HT-29 (cell line): ENCODE measurements at places on chromosomes 11 and 22.

- no peak for DNase-seq
These were observed 59.3 kb downstream of the STIM1 start for GRCh38 chr11:3914805-3915204.

DNA sequence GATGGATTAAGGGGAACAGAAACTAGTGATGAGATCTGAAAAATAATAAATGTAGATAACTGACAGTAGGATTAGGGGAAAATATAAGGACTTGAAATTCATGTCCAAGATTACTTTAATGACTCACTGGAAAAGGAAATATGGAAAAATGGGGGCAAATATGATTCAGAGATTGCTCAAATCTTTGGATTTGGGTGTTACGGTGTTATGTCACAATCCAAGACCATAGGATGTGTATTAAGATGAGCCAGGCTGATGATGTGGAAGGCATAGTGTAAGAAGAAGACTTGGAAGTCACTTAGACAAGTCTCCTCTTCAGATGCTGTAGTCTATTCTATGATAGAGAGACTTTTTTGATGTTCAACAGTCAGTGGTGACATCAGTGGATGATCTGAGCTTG lies 323.7 kb downstream of the LUZP2 start:
- no peak for DNase-seq

DNA sequence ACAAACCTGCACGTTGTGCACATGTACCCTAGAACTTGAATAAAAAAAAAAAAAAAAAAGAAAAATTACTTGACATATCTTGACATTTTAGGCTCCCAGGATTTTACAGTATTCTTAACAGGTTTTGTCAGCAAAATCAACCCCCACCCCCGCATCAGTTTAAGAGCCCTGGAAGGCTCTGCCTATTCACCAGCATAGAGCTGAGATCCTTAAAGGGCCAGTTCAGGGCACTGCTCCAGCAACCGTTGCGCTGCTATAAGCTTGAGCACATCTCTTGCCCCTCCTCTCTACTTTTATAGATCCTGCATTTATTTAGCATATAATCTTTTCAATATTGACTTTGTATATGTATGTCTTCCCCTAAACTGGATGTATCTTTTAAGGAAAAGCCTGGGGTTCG lies 697 bp upstream of the PAFAH1B2 start:
- peak; percentile 67 for DNase-seq

DNA sequence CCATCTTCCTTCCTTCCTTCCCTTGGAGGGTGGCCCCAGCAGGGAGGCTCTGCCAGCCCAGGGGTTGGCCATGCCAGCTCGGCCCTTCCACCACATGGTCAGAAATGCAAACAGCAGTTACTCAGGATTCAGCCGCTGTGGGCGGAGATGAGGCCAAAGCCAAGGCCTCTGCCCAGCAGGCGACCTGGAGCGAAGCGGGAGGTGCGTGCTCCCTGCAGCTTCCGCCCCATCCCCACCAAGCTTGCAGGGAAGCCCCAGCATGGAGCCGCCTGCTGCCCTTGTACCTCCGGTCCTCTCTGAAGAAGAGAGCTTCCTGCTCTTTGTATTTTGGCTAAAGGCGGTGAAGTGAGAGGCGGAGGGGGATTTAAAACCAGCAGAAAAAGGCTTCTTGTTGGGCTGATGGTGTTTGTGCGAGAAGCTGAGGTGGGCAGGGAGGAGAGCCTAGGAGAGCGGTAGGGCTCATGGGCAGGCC lies 50.4 kb downstream of the ANO1 start:
- peak; percentile 89 for DNase-seq

GRCh38 chr22:26068571-26068970 lies 100.7 kb upstream of the SEZ6L start:
- no peak for DNase-seq

DNA sequence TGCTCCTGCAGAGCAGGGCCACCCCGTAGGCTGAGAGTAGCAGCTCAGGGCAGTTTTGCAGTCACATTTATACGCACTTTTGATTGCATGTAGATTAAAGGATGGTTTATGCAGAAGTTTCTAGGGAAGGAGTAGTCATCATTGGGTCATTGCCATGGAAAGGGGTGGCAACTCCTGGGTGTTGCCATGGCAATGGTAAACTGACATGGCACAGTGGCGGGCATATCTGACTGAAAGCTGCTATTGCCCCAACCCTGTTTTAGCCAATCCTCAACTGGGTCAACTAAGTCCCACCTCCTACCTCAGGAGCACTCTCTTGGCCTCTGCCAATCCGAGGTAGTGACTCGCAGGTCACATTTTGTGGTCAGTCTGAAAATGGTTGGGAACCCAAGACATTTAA lies 2.4 kb upstream of the ARSA start:
- no peak for DNase-seq

DNA sequence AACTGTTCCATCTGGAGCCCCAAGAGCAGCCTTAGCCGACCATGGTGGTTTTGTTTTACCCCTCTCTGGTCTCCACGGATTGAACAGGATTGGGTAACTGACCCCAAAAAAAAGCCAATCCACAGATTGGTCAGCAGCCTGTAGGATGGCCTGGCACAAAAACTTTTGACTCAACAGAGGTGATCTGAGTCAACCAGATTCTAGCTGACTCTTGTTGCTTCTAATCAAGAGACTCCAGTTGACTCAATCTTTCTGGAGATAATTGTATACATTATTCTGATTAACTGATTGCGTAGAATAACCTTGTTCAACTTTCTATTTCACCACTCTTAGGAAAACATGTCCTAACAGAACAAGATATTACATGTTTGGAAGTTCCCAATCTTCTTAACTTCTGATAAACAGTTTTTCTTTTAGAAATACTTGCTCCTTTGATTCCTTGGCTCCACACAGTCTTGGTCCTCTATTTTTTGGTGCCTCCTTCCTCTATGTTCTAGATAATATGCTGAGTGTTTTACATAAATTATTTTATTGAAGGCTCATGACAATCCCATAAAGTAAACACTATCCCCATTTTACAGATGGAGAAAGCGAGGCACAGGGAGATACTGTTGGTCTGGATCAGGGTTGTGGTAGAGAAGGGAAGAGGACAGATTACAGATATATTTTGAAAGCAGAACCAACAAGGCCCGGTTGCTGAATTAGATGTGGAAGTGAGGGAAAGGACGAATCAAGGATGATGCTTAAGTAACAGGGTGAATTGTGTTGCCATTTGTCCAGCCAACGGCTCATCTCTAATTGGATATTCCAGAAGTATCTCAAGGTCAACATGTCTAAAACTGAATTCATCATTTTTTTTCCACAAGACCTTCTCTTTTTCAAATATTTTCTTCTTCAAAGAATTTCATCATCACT lies 11.5 kb upstream of the ZC3H12C start:
- DNase-seq, result no peak

- peak; percentile 69 for DNase-seq
These were observed 81.5 kb upstream of the PPARA start for GRCh38 chr22:46068593-46069491.

- no peak for DNase-seq
These were observed 479.1 kb downstream of the OPCML start for GRCh38 chr11:133053124-133053776.

GRCh38 chr22:37068859-37069258 lies 17.3 kb downstream of the KCTD17 start:
- DNase-seq, result no peak

DNA sequence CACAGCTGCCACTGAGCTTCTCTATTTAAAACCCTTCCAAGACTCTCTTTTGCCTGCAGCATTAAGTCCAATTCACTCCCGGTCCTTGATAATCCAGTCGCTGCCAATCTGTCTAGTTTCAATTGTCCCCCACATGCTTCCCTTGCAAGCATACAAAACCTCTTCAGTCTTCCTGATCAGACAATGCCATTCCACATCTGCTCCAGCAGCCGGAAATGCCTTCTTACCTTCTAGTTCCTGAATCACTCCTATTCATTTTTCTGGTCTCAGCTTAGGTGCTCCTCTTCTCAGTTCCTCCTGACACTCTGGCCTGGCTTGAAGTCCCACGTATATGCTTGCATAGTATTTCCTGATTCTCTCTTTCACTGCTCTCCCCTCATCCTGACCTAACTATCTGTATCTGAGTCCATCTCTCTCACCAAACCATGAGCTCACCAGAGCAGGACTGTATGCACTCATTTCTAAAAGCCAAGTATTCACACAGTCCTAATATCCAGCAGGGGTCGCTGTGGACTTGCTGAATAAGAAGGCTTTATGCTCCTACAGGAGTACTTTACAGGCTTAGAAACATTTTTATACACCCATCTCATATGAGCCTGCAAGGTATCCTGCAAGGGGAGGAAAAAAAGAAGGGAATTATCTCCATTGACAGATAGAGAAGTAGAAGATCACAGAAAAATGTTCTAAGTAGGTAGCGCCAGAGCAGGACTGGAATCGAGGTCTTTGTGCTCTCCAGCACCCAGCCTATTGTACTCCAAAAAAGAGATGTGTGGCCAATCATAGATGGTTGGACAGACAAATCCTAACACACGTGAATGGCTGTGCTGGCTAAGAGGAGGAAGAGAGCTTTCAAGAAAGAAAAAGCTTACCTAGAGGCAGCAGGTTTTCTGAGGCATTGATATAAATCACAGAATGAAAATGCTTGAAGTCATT lies 19.2 kb downstream of the XRRA1 start:
- DNase-seq, result peak; percentile 97

- no peak for DNase-seq
These were observed 6.9 kb downstream of the CLCF1 start for GRCh38 chr11:67366546-67366945.

DNA sequence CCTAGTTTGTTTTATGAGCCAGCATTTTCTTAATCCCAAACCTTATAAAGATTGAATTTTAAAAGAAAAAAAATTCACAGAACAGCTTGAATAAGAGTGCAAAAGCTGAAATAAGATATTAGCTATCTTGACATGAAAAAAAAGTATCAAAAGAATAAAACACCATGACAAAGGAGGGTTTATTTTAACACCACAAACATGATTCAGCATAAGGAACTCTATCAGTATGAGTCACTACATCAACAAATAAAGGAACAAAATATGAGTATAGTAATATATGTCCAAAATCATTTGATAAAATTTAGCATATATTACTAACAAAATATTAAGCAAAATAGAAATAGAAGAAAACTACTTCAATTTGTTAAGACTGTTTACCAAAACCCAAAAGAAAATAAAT lies 9.6 kb upstream of the LMO1 start:
- DNase-seq, result no peak

DNA sequence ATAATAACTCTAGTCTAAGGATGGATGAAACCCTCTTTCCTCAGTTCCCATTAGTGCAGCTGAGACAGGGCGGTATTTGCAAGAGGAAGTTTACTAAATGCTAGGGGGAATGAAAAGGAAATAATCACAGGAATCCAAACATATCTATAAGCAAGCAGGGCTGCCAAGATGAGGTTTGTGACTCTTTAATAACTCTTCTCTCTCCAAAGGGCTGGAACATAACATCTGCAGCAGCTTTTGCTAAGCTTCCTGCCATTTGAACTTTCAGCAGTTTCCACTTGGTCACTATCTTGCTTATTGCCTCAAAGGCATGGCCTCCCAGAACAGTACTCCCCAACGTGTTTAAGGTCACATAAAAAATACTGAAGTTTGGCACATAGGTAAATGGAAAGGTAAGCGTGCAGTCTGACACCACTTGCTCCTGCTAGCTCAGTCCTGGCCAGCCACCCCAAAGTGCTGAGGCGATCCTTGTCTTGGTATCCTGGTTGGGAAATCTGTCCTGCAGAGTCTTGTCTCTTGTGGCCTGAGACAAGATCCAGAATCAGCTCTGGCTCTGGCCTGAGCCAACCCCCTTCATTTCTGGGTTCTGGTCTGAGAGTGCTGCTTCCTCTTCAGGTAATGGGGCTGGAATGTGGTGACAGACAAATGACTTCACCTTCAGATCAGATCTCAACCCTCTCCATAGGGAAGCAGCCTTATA lies 81.8 kb downstream of the KCNC1 start:
- DNase-seq, result no peak

- DNase-seq, result no peak
These were observed 2.8 kb downstream of the MRGPRD start for GRCh38 chr11:68977781-68978625.

GRCh38 chr11:20025332-20025840 lies 134.9 kb downstream of the DBX1 start:
- no peak for DNase-seq

- peak; percentile 51 for DNase-seq
These were observed 1074.9 kb downstream of the FAM181B start for GRCh38 chr11:81658722-81659121.

GRCh38 chr11:100918551-100919500 lies 210.8 kb downstream of the PGR start:
- DNase-seq, result peak; percentile 57

- peak; percentile 31 for DNase-seq
These were observed 4.5 kb downstream of the SLC22A6 start for GRCh38 chr11:62980133-62980760.

- DNase-seq, result no peak
These were observed 28.9 kb downstream of the MOV10L1 start for GRCh38 chr22:50118557-50119168.

DNA sequence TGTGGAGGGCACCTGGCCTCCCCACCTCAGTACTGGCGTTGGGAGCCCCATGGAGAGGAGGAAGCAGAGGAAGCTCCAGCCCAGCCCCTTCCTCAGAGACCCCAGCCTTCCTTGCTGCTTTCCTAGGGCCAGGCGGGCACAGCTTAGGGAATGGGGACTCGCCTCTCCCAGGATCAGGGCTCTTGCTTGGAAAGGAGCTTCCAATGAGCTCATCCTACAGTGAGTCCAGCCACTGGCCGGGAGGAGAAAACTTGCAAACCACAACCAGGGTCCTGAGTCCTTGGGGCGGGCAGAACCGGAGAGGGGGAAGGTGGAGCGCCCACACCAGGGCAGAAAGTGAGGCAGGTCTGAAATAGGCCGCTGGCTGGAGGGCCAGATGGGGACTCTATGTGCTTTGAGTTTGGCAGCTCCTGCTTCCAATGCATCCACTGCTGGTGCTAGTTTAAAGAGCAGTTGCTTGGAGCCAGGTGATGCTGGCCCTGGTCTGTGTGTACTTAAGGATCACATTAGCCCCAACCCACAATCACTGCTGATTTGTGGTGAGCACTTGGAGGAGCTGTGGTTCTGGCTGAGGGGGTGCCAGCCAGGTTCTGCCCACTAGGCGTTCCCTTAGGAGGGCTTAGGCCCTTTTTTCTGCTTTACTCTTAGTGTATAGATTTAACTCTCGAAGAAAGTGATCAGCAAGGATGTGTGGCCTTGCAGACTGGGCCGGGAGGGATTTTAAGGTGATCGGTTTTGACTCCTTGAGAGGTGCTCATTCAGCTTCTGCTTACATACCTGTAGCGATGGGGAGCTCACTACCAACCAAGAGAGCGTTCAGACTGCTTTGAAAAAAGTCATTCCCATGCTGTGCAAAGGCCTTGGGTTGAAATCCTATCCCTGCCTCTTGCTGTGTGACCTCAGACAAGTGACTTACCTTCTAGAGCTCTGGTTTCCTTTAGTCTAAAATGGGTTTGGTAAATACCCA lies 81.9 kb downstream of the TP53I11 start:
- no peak for DNase-seq

- no peak for DNase-seq
These were observed 52.3 kb downstream of the SLC36A4 start for GRCh38 chr11:93145390-93145915.

DNA sequence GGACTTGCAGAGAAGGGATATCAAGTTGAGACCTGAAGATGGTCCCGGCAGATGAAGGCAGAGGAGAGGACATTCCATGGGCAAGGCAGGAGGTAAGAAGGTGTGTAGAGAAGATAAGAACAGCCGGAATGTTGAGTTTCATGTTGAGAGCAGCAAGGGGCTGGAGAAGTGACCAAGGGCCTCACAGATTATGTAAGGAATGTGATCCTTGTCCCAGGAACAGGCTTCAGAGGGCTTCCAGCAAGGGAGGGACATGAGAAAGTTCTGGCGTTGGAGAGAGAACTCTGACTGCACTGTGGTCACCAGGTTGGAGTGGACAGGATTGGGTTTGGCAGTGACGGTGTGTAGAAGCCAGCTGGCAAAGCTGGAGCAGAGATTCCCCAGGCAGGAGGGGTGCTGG lies 27.6 kb upstream of the PPFIA1 start:
- DNase-seq, result no peak

- no peak for DNase-seq
These were observed 63.6 kb upstream of the TIMP3 start for GRCh38 chr22:32737811-32738497.
